ENCODE measurements at places on chromosomes 7 and 10. TPM values are rescaled to one million over a fixed set of nuclear protein-coding genes. Genes with fewer than 3 reads are reported as not detected.
A peak's percentile ranks its signal among the peaks of the same experiment; 100 is the strongest.

GRCh38 chr7:128831994-128832879 lies 2.0 kb downstream of the FLNC start:
- DNase-seq: peak; percentile 96

GRCh38 chr7:105677817-105678573 lies 96.7 kb upstream of the EFCAB10 start:
- DNase-seq: peak; percentile 48

Gene FGFR2
- 2.1 TPM for total RNA-seq

Gene HOXA2
- total RNA-seq: 0.71 TPM

Gene IFIT3
- total RNA-seq: 10.7 TPM

Gene GATA3
- 0.18 TPM for total RNA-seq
